ENCODE measurements at places on chromosomes 12 and 14.

GRCh38 chr14:72476657-72477499 is 417.0 kb downstream of the DPF3 start:
- peak; percentile 76 for DNase-seq

GRCh38 chr12:9707356-9707755 is 25.5 kb downstream of the CLECL1 start:
- no peak for DNase-seq

- DNase-seq: no peak
Measured at GRCh38 chr14:55571125-55571889, 8.7 kb upstream of the KTN1 start.

GRCh38 chr12:120790114-120790513 is 64.5 kb downstream of the ACADS start:
- no peak for DNase-seq

DNA sequence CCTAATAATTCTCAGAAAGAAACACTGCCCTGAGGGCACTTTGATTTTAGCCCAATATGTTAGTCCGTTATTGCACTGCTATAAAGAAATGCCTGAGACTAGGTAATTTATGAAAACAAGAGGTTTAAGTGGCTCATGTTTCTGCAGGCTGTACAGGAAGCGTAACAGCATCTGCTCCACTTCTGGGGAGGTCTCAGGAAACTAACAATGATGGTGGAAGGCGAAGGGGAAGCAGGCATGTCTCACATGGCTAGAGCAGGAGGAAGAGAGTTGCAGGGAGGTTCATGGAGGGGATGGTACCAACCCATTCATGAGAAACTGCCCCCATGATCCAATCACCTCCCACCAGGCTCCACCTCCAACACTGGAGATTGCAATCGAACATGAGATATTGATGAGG is 49.4 kb upstream of the RERG start:
- DNase-seq: no peak

GRCh38 chr14:100609331-100609870 is 22.2 kb upstream of the BEGAIN start:
- DNase-seq: no peak

DNA sequence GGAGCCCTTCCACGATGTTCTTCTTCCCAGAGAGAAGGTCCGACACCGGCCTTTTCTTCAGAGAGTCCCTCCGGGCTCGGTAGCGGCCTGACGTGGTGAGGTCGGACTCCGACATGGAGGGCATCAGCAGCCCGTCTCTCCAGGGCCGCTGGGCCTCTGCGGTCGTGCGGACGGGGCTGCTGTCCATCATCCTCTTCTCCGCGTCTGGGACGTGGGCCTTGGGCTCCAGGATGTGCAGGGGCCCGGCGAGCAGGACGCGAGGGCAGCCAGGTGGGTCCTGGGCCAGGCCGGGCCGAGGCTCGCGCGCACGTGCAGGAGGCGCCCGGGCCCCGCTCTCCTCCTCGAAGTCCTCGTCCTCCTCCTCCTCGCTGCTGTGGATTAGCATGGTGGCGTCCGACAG is 75.9 kb downstream of the PTPN21 start:
- DNase-seq: no peak
